Umbilical cord (tissue), 2 donors: ENCODE measurements at places on chromosomes 1 and 21. TPM values are rescaled to one million over a fixed set of nuclear protein-coding genes. Genes with fewer than 3 reads are reported as not detected.

The HFM1 gene
- 1.7 TPM for total RNA-seq

The JAM2 gene
- total RNA-seq: 35.9 TPM

The LRRN2 gene
- 3.9 TPM for total RNA-seq

The CR2 gene
- total RNA-seq: 2.2 TPM

The SRSF10 gene
- 73.9 TPM for total RNA-seq

The AGT gene
- not detected for total RNA-seq

The TTC39A gene
- total RNA-seq: 4.6 TPM

The F5 gene
- total RNA-seq: 2.9 TPM

The C1orf116 gene
- 2.2 TPM for total RNA-seq

The MRTO4 gene
- total RNA-seq: 14.7 TPM

The RPTN gene
- total RNA-seq: 1.7 TPM

The MCOLN3 gene
- total RNA-seq: 2.6 TPM

The KRTAP11-1 gene
- 2.4 TPM for total RNA-seq
